ENCODE measurements at places on chromosomes 12 and 14. TPM values are rescaled to one million over a fixed set of nuclear protein-coding genes. Genes with fewer than 3 reads are reported as not detected.

Gene TCHP
- 8.0 TPM for total RNA-seq

Gene TSPAN19
- not detected for total RNA-seq

Gene OR4N2
- total RNA-seq: not detected

Gene RD3L
- not detected for total RNA-seq

Gene TBX3
- 133 TPM for total RNA-seq

Gene DEPDC4
- 4.8 TPM for total RNA-seq

Gene ACVR1B
- total RNA-seq: 22.4 TPM

Gene ZFHX2
- 0.28 TPM for total RNA-seq

Gene MARK3
- total RNA-seq: 71.7 TPM

DNA sequence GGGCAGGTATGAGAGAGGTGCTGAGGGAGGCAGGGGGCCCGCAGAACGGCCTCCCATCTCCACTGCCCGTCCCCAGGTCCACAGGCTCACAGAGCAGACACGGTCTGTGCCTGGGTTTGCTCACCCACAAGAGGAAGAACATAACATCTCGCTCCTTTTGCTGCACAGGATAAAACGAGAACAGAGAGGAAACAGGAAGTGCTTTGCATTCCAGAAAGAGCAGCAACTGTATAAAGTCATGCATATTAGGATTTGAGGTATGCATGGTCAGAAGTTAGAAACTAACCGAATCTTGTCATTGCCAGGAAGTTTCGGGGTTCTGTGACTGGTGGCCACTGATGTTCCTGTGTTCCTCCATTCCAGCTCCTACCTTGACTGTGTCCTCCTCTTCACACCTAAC lies 25.0 kb downstream of the NTF3 start:
- no peak for DNase-seq

GRCh38 chr12:11595080-11595479 lies 54.4 kb upstream of the ETV6 start:
- DNase-seq: no peak

DNA sequence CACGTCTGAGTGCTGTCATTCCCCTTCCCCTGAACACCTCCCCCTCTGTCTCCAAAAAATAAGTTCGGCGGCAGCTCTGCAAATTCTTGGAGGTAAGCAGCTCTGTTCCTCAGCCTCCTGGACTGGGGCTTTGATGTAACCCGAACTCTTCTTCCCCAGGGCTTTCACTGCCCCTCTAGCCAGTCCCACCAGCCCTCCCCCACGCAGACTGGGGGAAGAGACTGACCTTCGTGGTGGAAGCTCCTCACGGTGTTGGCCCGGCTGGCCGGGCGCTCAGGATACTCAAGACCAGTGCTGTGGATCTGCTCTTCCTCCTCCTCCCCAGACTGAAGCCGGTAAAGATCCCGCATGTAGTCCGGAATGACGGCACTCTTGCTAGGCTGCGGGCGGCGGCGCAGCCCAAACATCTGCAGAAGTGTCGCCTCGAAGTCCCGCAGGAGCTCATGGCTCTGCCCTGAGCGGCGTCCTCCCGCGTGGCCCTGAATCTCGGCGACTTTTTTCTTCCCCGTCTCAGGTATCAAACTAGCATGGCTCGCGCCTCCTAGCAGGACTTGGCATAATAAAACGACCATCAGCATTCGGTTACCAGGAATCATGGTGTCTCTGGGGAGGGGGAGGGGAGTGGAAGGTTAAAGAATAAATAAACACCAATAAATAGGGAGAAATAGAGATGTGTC lies 4.9 kb downstream of the BMP4 start:
- DNase-seq: peak; percentile 28

GRCh38 chr12:50517421-50518048 lies 12.8 kb downstream of the DIP2B start:
- no peak for DNase-seq

GRCh38 chr12:119781804-119782203 lies 95.3 kb downstream of the CIT start:
- DNase-seq: no peak

DNA sequence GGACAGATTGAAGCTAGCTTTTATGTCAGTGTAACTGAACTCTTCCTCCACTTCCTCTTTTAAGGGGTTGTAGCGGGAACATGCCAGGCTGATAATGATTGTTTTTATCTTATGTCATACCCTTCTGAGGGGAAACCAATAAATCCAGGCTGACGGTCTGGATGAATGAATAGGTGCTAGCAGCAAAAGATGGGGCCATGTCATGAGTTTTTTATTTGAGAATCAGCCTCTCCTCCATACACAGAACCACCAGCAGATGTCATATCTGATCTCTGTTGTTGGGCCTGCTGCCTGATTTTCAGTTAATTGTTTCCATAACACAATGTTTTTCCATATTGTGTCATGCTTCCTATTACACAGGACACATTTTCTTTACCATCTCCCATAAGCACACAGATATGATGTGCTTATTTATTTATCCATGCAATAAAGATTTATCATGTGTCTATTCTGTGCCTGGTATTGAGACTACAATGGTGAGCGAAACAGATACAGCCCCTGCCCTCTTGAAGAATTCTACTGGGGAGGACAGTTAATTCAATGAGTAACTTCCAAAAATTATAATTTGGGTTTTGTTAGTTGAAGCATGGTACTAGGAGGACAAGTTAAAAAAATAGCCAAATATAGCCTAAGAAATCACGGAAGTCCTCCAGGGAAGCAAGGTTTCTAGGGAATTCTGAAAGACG lies 33.6 kb upstream of the CRY1 start:
- peak; percentile 16 for DNase-seq

DNA sequence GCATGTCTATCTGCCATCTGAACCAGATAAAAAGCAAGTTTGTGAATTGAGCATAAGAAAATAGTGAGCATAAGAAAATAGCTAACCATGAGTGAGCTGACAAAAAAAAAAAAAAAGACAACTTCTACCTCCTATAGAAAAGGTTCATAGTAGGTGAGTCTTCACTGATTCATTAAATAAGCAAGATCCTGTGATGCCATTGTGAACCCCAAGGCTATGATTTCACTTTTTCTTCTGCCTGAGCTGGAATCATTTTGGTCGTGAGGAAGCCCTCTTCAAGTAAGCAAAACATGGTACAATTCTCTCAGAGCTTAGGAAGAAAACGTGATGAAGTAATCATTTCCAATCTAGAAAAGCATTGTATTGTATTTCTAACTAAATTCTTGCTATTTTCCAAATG lies 1.2 kb downstream of the PIK3C2G start:
- DNase-seq: no peak

DNA sequence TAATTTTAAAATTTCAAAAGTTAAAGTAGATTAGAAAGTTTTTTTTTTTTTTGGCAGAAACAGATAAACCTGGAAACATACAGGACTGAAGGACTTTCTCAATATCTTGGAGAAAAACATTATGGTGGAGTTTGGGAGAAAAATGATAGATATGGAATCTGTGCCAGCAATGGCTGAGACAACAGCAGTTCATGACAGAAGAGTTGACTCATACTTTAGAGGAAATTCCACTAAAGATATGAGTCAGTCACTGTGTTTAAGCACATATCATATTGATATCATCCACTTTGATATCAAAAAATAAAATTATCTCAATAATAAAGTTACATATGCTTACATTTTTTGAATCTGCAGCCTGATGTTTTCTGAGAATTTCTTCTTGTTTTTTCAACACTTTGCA lies 193.9 kb upstream of the OR4E1 start:
- no peak for DNase-seq

GRCh38 chr12:47602949-47603558 lies 102.8 kb downstream of the RPAP3 start:
- DNase-seq: no peak

DNA sequence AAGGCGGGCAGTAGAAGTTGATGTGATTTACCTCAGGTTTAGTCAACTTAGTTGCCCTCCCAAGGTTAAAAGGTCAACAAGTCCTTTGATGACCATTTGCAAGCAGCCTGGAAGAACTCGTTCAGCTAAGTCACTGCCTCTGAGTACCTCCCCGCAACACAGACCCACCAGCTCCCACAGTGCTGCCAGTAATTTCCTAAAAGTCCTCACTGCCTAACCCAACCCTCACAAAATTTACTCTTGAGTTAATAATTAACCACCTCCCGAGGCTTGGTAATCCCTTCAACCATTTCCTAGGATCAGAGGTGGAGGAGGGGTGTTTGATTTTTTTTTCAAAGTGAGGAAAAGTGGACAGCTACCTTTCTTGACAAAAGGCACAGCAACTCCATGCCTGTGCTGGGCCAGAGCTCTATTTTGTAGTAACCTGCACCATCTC lies 55.8 kb downstream of the MAP3K9 start:
- peak; percentile 56 for DNase-seq

GRCh38 chr12:74328623-74329022 lies 209.0 kb upstream of the ATXN7L3B start:
- no peak for DNase-seq

DNA sequence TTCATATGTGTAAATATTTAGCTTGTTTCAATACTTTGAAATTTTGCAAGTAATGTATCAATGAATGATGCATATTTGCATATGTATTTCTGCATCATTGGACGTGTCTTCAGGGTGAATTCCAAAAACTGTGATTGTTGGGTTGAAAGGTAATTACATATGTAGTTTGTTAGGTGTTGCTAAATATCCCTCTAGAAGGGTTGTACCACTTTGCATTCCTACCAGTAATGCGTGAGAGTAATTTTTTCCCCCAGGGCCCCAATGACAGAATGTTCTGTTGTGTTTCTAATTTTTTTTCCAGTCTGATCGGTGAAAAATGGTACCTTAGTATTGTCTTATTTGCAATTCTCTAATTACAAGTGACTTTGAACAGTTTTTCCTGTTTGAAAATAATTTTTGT lies 408.9 kb downstream of the NAV3 start:
- DNase-seq: no peak

GRCh38 chr14:30330445-30330844 lies 228.5 kb upstream of the G2E3 start:
- no peak for DNase-seq

DNA sequence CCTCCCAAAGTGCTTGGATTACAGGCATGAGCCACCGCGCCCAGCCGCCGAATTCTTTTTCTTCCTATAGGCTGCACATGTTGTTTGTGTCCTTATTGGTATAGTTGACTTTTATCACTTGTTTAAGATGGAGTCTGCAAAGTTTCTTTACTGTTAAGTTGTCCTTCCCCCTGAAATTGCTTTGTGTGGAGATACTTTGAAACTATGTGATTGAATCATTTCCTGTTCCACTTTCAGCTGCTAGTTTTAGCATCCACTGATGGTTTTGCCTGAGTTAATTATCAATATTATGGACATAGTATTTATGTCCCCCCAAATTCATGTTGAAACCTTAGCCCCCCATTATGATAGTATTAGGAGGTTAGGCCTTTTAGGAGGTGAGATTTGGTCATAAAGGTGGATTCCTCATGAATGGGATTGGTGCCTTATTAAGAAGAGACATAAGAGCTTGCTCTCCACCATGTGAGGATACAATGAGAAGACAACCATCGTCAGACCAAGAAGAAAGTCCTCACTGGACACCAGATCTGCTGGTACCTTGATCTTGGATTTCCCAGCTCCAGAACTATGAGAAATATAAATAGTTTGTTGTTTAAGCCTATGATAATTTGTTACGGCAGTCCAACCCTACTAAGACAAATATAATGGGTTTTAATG lies 34.9 kb downstream of the PPHLN1 start:
- DNase-seq: no peak

- DNase-seq: no peak
Measured at GRCh38 chr12:25833657-25834056, 124.8 kb upstream of the RASSF8 start.

DNA sequence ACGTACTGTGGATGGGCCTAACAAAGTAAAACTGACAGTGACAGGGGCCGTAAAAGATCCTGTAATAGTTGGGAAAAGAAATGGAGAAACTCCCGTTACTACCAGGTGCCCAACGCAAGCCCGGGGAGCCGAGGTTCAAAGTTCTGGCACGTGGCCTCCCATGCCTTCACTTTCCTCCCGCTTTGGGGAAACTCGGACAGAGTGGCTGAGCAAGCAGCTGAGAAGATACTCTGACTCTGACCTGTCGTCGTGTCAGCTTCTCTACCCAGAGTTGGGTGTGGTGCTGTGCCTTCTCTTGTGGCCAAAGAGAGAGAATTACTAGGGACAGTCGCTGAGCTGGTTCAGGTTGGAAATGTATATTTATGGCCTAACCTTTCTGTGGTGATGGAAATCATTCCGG lies 1.7 kb downstream of the B4GALNT3 start:
- DNase-seq: peak; percentile 56

DNA sequence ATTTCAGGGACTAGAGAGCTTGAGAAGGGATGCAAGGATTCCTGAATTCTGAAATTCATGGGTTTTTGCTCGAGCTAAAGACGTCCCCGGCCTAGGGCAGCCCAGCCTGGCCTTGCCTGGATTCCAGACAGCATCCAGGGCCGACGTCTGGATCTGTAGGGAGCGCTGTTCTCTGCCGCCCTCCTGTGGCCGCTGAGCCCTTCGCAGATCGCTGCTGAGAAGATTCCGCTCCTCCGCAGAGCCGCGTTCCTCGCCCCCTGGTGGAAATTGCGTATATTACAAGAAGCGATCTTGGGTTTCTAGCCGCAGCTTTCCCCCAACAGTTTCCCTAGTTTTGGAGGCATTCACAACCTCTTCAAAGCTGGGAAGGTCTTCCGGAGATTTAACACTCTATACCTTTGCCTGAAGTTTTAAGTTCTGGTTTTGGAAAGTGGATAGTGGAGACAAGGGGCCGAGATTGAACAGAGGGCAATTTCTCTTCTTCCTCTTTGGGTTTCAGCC lies 5.1 kb downstream of the CISTR start:
- peak; percentile 96 for DNase-seq

GRCh38 chr12:81253360-81253759 lies 175.5 kb downstream of the ACSS3 start:
- no peak for DNase-seq

DNA sequence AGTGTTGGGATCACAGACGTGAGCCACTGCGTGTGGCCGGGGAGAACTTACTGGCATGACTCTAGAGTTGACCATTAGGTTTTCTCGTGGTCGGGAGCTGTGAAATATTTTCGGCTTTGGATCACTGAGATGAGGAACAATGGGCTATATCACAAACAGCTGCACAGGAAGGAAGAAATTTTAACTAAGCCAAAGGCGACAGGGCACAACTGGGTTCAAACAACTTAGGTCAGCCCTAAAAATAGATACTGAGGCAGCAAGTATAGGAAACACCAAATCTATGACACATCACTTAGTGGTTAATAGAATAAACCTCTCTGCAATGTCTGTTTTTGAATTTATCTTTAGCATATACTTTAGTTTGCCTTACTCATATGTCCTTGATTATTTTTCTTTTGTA lies 162.9 kb downstream of the LRIG3 start:
- DNase-seq: no peak

- DNase-seq: peak; percentile 48
Measured at GRCh38 chr12:50734409-50735263, 29.3 kb upstream of the ATF1 start.

GRCh38 chr12:95908573-95908972 lies 33.8 kb downstream of the CCDC38 start:
- DNase-seq: no peak

- DNase-seq: no peak
Measured at GRCh38 chr14:76274324-76274723, 101.6 kb upstream of the ESRRB start.

Measured in hepatocyte (in vitro differentiated cells).